ENCODE measurements at places on chromosomes 3 and 15. TPM values are rescaled to one million over a fixed set of nuclear protein-coding genes. Genes with fewer than 3 reads are reported as not detected.

DNA sequence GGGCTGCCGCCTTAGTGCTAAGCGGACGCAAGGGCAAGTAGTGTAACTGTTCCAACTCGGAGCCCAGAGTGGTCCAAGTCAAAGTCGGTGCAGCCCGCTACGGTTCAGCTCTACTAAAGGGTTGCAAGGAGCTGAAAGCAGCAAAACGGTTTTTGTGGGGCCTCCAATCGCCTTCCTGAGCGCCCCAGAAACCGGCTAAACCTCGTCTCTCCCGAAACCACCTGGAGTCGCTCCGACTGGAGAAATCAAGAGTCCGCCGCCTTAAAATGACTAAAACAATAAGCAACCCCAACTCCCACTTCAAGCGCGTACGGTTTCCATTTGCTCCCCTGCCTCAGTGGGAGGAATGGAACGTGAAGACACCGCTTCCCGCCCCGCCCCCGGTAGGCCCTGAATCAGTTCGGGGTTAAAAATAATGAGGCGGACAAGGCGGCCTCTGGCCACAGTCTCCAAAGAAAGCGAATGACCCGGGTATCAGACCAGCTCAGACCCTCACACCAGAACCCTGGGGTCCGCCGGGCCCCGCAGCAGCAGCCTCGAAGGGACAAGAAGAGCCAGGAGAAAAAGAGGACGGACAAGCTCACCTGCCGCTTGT is 401 bp downstream of the SEC11A start:
- DNase-seq, result peak; percentile 49

DNA sequence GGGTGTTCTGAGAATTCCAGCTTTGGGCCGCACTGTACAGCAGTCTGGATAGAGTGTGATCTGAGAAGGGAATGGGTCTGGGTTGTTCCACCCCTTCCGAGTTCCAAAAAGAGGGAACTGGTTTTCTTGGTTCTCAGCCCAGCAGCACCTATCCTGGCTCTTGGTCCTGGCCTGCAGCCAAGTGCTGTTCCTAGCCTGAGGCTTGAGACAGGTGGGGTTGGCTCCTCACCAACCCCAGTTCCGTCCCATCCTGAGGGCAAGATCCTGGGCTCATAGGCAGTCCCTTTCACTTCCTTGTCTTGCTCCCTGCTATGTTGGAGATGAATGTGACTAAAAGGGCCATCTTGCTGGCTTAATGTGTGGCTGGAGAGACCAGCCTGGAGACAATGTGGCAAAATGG is 15.2 kb downstream of the IVD start:
- no peak for DNase-seq

- DNase-seq, result peak; percentile 15
These were observed 119.9 kb upstream of the MELTF start for GRCh38 chr3:197149528-197149927.

DNA sequence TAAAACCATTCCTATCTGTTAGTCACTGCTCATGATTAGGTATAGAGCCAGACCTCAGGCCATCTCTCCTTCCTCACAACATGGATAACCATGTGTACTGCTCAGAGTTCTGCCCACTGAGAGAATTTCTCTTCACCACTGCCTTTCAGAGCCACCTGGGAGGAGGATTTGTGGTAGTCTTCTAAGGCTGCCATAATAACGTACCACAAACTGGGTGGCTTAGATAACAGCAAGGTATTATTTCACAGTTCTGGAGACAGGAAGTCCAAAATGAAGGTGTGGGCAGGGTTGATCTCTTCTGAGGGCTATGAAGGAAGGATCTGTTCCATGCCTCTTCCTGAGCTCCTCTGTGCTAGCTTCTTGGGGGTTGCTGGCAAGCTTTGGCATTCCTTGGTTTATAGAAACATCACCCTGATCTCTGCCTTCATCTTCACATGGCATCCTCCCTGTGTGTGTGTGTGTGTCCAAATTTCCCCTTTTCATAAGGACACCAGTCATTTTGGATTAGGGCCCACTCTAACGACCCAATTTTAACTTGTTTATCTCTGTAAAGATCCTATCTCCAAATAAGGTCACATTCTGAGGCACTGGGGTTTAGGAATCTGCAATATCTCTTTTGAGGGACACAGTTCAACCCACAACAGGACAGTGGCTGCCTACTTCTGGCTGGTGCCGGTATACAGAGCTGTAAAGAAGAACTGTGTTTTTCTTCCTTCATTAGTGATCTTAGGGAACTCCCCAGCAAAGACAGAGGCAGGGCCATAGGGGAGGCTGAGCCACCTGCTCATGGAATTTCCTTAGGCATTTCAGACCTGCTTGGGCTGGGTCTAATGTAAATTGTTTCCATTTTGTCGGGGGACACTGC is 42.1 kb upstream of the NOX5 start:
- DNase-seq, result no peak

DNA sequence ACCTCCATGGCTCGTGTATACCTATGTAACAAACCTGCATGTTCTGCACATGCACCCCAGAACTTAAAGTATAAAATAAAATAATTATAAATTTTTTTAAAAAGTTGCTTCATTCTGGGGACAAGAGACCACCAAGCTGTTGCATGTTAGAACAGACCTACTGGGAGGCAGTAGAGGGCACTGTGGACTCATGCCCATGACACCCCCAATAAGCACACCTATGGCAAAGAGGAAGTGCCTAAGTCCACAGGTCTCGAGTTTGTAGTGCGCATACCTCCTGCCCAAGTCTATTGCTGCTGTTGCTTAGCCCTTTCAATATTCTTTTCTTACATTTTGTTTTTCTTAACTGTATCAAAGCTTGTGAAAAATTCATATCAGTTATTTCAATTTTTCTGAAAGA is 267.9 kb upstream of the THBS1 start:
- DNase-seq, result peak; percentile 38

GRCh38 chr3:197787412-197787811 is 3.6 kb upstream of the LRCH3 start:
- peak; percentile 46 for DNase-seq

SERF2 gene
- total RNA-seq, result 384 TPM

TEX55 gene
- total RNA-seq, result not detected

C2CD4A gene
- total RNA-seq, result 3.2 TPM

GOLGA8G gene
- not detected for total RNA-seq

ZBED2 gene
- total RNA-seq, result under 0.01 TPM

KCNMB3 gene
- total RNA-seq, result 2.1 TPM

SLC2A2 gene
- not detected for total RNA-seq

CCR8 gene
- not detected for total RNA-seq
